ENCODE measurements at places on chromosomes 13 and 19.
A peak's percentile ranks its signal among the peaks of the same experiment; 100 is the strongest.

DNA sequence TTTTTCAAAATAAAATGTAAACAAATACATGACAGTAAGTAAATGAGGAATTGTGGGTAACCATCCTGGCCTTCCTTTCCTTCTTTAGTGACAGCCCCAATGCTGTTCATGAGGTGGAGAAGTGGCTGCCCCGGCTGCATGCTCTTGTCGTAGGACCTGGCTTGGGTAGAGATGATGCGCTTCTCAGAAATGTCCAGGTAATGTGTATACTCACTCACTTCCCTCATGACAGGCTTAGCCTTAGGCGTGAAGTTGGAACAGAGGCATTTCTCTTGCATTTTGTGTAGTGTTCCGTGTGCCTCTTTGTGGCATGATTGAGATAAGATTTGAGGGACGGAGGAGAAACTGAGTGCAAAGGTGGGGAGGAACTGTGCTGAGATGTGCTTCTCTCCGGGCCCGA, 12.0 kb downstream of the NAXD start:
- DNase-seq: no peak

GRCh38 chr13:79679334-79679733, 198.4 kb downstream of the NDFIP2 start:
- DNase-seq: no peak

DNA sequence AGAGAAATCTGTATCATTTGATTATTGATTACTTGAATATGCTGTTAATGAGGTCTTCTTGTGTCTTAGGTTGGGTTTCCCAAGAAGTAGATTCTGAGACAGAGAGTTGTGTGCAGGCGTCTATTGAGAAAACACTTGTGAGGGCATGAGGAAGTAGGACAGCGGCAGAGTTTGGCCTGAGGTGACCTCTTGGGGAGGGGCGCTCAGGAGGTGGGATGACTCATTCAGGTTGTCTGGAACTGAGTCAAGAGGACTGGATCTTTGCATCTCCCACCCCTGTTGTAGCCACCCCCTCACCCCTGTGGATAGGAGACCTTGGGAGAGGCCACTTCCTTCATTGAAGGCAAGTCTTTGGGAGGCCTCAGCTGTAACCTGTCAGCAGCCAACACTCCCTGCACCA, 35.2 kb upstream of the WDFY2 start:
- no peak for DNase-seq

DNA sequence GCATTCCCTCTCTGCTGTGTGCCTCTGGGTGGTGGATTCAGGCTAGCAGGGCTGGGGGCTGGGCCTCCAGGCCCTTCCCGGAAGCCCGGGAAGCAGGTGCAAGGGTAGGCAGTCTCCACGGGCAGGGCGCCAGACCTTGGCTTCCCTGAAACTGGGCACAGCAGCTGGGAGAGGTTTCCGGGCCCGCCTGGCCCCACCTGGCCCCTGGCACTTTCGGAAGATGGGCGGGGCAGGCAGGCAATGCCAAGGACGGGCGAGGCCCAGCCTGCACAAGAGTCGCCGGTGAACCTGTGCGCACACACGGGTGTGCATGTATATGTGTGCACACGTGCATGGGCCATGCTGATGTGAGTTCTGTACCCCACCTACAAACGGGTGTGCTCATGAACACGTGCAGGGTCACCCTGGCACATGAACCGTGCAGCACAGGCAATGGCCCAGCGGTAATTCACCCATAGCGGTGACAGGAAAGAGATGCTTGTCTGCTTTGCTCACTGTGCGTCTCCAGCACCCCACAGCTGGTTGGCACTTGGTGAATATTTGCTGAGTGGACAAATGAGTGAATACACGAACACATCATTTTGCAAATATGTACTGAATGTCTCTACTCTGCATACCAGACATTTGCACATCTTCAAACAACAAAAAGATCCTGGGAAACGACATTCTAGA, 15.3 kb downstream of the GADD45B start:
- DNase-seq: no peak

- DNase-seq: no peak
These were observed 2.0 kb upstream of the P2RY11 start for GRCh38 chr19:10109528-10109927.

DNA sequence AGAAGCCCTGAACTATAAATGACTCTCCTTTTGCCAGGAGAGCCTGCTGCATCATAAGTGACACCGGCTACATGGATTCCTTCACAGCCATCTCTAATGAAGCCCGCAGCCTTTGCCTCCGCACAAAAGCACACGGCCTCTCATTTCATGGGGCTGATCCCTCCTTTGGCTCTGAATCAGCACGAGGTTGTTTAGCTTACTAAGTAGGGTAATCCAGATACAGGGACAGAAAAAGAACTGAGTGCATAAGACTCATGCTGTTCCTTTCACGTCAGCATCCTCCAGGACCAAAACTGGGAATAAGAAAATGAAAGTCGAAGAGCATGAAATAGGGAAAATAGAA, 136.3 kb downstream of the DCT start:
- DNase-seq: no peak

- no peak for DNase-seq
These were observed 807.5 kb upstream of the ATXN8OS start for GRCh38 chr13:69300131-69300530.

- no peak for DNase-seq
These were observed 11.9 kb downstream of the EFNB2 start for GRCh38 chr13:106523576-106523975.

- no peak for DNase-seq
These were observed 330.1 kb downstream of the UQCRFS1 start for GRCh38 chr19:28882818-28883217.

DNA sequence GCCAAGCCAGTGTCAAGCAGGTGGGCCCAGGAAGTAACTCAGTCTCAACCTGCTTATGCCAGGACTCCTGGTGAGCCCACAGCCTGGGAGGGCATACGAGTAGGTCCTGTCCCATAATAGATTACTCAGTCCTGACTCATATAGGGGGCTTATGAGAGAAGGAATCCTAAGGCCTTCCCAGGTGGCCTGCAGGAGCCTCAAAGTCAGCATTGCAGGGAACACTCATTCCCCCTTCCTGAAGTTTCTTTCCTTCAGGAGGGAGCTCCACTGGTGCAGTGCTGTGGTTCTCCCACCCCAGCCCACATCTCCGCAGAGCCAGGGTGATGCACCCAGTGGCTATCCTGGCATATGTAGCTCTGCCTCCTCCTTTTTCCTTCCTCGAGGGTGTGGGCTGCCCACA, 137.3 kb downstream of the ZIC5 start:
- no peak for DNase-seq

GRCh38 chr13:48216204-48216711, 16.7 kb upstream of the ITM2B start:
- no peak for DNase-seq

DNA sequence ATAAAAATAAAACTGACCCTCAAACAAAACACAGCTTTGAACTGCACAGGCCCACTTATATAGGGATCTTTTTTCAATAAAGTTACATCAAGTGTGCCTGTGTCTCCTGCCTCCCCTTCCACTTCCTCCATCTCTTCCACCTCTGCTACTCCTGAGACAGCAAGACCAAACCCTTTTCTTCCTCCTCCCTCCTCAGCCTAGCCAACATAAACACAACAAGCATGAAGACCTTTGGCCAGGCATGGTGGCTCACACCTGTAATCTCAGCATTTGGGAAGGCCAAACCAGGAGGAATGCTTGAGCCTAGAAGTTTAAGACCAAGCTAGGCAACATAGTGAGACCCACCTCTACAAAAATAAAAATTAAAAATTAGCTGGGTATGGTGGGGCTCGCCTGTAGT, 72.6 kb downstream of the ELF1 start:
- no peak for DNase-seq

DNA sequence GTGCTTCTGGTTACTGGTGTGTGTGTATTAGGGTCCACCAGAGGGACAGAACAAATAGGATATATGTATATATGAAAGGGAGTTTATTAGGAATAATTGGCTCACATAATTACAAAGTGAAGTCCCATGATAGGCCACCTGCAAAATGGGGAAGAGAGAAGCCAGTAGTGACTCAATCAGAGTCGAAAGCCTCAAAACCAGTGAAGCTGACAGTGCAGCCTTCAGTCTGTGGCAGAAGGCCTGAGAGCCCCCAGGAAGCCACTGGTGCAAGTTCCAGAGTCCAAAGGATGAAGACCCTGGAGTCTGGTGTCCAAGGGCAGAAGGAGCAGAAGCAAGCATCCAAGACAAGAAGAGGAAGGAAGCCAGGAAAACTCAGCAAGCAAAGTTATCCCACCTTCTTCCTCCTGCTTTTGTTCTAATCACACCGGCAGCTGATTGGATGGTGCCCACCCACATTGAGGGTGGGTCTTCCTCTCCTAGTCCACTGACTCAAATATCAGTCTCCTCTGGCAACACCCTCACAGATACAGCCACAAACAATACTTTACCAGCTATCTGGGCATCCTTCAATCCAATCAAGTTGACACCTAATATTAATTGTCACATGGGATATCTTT, 21.7 kb upstream of the SCEL start:
- DNase-seq: no peak

DNA sequence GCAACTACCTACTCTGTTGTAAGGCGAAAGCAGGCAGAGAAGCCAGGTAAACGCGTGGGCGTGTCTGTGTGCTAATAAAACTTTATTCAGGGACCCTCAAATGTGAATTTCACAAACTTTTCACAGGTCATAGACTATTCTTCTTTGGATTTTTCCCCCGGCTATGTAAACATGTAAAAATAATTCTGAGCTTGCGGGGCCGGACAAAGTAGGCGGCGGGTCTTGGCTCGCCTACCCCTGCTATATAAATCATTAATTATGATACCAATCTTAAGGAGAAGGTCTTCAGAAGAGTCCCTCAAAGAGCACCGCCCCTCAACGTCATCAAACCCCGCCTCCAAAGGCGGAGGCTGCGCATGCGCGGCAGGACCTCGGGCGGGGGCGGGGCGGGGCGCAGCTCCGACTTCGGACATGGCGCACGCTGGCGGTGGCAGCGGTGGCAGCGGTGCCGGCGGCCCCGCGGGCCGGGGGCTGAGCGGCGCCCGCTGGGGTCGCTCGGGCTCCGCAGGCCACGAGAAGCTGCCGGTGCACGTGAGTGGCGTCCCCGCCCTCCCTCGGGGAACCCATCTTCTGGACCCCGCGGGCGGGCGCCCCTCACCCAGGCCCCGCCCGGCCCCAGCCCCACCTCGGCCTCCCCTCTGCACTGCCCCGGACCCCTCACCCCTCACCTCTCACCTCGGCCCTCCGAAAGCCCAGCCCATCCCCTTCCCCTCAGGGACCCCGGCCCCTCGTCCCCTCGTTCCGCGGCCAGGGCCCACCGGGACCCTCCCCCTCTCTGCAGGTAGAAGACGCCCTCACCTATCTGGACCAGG, at the start of gene SIN3B:
TSS of gene SIN3B (plus strand) at position 389 of the 812 bp plus-strand sequence. CDS start at position 412, 23 bp downstream.
- peak; percentile 84 for DNase-seq

DNA sequence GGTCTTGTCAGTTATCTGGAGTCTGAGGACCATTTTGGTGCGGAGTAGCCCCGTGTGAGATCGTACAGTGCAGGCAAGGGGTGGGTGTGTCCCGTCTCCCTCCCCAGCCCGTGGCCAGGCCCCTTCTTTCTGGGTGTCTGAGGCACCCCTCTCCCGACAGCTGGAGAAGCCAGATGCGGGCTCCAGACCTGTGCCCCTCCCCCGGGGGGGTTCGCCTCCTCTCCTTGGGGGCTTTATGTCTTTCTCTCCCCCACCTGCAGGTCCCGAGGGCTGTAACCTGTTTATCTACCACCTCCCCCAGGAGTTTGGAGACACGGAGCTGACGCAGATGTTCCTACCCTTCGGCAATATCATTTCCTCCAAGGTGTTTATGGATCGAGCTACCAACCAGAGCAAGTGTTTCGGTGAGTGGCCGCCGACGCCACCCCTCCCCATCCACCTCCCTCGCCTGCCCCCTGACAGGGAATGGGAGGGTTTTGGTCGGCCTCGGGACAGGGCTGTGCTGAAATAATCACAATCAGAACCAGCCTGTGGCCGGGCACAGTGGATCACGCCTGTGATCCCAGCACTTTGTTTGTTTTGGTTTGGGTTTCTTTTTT, 65.6 kb downstream of the CELF5 start:
- no peak for DNase-seq

- no peak for DNase-seq
These were observed 39.4 kb upstream of the MEDAG start for GRCh38 chr13:30866677-30867076.

GRCh38 chr13:77398825-77399620, 72.1 kb upstream of the MYCBP2 start:
- no peak for DNase-seq

DNA sequence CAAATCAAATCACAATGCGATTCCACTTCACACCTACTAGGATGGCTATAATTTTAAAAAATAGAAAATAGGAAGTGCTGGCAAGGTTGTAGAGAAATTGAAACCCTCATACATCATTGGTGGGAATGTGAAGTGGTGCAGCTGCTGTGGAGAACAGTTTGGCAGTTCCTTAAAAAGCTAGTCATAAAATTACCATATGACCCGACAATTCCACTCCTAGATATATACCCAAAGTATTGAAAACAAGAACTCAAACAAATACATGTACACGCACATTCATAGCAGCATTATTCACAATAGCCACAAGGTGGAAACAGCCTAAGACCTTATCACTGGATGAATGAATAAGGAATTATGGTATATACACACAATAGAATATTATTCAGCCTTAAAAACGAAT, 12.0 kb downstream of the HMGB1 start:
- no peak for DNase-seq

GRCh38 chr13:102771298-102772041, 2.1 kb downstream of the TEX30 start:
- DNase-seq: no peak

DNA sequence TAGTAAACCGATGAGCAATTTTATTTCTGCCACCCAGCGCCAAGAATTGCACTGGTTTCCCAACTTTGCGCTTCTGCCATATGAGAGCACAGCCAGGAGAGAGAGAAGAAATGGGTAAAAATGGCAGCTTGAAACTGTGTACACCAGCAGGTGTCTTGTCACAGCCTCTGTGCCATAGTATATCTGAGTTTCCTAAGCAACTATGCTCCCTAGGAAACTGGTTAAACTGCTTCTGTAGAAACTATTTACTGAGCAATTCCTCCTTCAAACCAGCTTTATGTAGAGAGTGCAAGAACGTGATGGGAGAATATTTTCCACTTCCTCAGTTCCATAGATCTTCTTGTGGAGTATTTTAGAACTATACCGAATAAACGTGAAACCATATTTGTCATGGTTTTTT, 1361.3 kb downstream of the PCDH9 start:
- no peak for DNase-seq

GRCh38 chr13:33787051-33787591, 30.8 kb upstream of the RFC3 start:
- DNase-seq: no peak

DNA sequence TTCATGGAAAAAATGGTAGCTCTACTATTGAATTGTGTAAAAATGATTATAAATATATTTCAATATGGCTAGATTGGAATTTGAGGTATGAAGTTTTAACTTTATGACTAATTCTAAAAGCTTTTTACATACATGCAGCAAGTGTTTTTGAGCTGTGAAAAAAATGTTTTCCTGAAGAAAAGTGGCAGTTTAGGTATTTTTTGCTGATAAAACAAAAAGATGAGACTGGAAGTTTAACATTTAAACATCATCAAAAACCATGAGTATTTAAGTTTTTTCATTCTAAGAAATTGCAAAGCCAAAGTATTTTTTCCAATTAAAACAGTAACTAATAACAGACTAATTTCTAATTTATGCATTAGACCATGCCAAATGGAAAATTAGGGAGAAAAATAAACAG, 751.1 kb downstream of the FGF9 start:
- DNase-seq: no peak
